ENCODE measurements at places on chromosomes 12 and 14.

GRCh38 chr12:11833174-11833895, 183.9 kb downstream of the ETV6 start:
- no peak for DNase-seq

DNA sequence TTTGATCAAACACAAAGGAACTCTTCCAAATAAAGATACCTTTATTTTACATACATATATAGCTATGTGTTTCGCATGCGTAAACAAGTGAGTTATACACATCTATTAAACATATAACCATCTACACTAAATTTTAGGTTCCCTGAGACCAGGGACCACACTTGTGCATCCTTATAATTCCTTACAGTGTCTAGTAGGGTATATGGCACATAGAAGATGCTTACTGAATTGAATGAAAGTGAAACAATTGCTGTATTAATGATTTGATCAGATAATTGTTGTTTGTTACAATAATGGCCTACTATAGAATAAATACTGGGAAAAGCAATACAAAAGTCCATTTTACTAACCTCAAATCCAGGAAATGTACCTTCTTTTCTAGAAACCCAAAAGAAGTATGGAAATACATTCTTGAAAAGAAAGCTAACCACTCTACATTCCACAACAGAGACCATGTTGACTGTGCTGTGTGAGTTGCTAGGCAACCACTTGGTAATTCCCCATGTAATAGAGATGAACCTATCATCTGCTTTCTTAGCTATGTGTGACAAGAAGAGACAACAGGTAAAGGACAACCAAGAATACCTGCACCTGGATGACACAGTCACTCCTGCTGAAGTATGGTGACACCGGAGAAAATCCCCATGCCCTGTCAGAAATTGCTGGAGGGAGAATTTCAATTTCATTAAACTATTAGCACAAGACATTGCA, 11.9 kb upstream of the CIPC start:
- no peak for DNase-seq

DNA sequence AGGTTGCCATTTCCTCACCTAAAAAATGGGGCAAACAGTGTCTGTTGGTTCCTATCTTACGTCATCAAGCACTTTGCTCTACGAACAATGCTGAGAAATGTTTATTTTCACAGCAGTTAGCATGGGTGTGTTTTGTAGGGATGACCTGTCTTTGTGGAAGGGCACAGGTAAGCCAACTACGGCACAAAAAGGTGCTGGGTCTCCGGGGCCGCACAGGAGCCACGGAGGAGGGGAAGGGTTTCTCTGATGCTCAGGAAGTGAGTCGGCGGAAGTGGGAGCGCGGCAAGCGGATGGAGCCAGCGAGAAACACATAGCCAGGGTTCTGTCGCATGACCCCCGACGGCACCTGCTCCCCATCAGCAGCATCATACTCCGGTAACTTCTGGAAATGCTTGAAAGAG, 65.6 kb upstream of the TCL1B start:
- no peak for DNase-seq

GRCh38 chr12:82930301-82930700, 243.6 kb downstream of the TMTC2 start:
- DNase-seq, result no peak

DNA sequence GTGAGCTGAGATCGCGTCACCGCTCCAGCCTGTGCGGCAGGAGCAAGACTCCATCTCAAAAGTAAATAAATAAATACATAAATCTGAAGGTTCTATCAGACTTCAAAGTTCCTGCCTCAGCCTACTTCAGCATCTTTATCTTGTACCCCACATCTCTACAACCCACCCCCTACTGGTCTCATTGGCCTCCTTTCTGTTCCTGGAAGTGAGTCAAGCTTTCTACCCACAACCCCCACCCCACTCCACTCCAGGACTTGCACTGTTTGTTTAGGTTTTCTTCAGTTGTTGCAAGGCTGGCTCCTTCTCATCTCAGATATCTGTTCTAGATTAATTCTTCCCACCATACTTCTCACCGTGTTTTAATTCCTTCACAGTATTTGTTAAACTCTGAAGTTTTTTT, 714 bp upstream of the PSMC6 start:
- no peak for DNase-seq

DNA sequence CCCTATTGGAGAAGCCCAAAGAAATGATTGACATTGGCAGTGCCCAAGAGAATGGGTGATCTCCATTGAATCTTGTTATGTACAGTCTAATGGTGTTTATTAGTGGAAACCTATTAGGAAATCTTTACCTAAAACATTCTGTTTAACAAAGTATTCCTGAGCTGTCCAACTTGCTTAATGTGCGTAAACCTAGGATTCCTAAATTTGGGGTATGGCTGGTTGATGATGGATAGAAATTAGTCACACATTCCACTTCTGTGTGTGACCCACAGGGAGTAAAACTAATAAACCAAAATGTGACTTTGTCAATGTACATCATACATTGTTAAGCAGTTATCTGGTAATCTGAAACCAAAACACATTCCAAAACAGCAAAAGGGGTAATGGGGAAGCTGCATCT, 761.3 kb downstream of the FSCB start:
- DNase-seq, result no peak

DNA sequence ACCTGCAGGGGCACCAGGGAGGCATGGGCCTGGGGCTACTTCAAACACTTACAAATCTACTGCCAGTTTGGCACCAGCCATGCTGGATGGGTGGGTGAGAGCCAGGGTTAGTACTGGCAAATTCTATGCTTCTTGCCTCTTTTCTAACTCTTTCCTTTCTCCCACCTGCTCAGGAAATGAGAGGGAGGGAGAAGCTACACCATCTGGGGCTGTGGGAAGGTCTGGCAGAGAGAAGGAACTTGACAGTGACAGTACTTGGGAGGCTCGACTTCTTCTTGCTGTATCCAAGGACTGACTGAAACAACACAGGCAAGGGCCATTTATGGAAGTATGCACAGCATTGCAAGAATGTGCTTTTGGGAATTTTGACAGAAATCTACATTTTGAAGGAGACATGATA, 149.6 kb upstream of the DYRK2 start:
- no peak for DNase-seq

- DNase-seq, result no peak
Measured at GRCh38 chr12:27095346-27095745, 13.0 kb upstream of the C12orf71 start.

- DNase-seq, result no peak
Measured at GRCh38 chr12:82149045-82149444, 209.1 kb downstream of the CCDC59 start.

- DNase-seq, result no peak
Measured at GRCh38 chr14:36176524-36176923, at the start of gene PTCSC3. PTCSC3 (minus strand) TSS chr14:36176722.

DNA sequence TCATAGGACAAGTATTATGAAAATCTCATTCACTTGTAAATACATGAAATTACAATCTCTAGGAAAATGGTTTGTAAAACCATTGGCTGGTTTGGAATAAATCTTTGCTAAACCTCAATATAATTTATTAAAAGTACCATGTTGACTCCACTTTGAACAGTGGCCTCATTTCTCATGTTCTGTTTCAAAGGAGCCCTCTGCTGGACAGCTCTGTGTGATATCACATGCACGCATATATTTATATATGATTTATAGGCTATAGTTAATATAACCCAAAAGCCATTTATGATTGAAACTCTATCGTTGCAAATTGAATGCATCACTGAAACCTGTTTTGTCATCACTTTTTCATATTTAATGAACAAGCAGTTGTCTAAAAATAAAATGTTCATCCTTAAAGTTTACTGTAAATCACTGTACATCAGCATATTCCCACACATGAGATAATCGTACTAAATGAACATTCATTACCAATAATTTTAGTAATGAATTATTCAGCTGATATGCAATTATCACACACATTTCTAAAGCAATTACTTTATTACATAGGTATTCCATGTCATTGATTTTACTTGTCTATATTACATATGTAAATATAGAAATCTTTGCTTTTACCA, 493.8 kb downstream of the NPAS3 start:
- no peak for DNase-seq

DNA sequence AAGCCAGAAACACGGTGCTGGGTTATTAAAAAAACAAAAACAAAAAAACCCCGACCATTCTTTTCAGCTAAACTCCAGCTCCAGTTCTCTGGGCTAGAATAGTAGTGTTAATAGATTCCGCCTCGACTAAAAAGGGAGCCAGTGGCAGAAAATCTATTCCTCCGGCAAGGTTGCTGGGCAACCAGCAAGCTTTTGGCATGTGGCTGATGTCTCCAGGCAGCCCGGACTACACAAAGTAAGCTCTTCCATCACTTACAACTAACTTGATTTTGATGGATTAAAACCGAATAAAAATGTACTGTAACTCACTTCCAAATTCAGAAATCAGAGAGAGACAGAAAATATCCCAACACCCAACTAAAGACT, 126.4 kb upstream of the FOXN3 start:
- peak; percentile 29 for DNase-seq

- DNase-seq, result no peak
Measured at GRCh38 chr12:25984759-25985158, 26.3 kb downstream of the RASSF8 start.

GRCh38 chr12:88255847-88256246, 113.7 kb downstream of the TMTC3 start:
- no peak for DNase-seq

DNA sequence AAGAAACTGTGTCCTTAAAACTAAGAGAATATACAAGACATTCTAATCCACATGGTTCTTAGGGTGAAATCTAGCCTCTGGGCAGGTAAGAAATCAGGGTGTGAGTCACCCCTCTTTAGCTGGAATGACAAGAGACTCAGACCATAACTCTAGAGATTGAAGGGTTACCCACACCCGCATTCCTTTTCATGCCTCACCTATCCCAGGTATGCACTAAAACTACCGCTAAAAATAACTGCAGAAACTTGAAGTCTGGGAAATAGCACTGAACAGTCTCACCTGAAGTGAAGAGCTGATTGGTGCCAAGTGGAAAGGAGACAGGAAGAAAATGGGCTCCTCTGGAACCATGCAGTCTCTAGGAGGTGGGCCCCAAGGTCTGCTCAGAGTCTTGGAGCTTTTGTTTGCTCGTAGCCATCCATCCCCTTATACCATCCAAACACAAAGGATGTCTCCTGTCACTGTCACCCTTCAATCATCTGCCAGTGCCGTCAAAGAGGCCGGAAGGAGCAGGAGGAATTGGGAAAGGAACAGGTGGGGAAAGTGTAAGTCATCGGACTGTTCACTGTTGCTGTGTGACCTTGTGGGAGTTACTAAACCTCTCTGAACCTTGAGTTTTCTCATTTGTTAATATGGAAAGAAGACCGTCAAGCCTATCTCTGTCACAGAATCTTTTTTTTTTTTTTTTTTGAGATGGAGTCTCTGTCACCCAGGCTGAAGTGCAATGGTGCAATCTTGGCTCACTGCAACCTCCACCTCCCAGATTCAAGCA, 22.4 kb downstream of the DDX47 start:
- peak; percentile 51 for DNase-seq

DNA sequence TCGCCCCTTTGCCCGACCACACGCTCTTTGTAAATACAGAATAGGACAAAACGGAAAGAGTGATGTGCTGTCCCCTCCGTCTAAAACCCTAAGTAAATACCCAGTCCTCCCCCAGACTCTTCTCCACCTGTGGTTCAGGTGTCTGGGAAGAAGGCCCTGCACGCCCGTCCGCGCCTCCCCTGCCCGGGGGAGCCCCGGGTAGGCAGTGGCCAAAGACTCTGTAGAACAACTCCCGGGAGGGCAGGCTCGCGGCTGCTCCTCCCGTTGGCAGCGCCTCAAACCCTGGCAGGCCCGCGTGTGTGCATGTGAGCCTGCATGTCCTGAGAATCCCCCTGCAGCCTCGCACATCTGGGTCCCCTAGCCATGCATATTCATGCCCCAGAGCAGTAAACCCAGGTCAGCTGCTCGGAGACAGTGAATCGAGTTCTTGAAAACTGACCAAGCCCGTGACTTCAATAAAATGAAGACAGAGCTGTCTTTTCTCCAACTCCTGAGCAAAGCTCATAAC, 165.8 kb downstream of the MON2 start:
- peak; percentile 40 for DNase-seq

All from left lung (tissue), 14 donors.